ENCODE measurements at places on chromosomes 2 and 18.

- DNase-seq, result no peak
Measured at GRCh38 chr2:145350011-145350410, 830.1 kb upstream of the ZEB2 start.

GRCh38 chr2:157839822-157840221 is 36.3 kb downstream of the ACVR1 start:
- no peak for DNase-seq

DNA sequence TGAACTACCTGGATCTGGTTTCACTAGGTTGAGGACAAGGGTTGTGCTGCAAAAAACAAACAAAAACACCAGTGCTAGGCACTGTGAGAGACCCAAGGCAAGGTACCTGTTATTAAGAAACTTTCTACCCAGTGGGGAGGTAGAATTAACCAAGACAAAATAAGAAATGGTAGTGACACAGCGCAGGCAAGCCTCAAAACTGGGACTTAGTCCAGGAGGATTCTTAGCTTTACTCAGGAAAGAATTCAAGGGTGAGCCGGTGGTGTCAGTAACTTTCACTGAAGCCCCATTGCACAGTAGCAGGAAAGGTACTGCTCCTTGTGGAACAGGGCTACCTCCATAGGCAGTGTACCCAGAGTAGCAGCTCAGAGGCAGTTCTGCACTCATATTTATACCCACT is 131.6 kb downstream of the SCG2 start:
- DNase-seq, result no peak

DNA sequence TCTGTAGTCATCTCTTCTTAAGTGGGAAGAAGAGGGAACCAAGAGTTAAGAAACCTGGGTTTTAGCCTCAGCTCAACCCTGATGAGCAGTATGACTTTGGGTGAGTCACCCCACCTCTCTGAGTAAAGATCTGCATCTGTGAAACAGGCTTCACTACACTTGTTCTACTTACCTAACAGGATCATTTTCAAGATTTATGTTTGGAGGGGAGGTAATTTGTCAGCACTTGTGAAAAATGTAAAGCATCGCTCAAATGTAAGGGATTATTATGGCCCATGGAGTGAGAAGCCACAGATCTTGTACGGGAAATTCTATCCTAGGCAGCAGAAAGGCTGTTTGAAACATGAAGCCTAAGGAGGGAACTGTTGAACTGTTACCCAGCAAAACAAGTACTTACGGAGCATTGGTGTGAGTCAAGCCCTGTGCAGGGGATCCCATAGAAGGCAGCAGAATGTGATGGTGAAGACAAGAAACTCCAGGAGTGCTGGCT is 160.6 kb downstream of the PRKCE start:
- DNase-seq, result peak; percentile 45

DNA sequence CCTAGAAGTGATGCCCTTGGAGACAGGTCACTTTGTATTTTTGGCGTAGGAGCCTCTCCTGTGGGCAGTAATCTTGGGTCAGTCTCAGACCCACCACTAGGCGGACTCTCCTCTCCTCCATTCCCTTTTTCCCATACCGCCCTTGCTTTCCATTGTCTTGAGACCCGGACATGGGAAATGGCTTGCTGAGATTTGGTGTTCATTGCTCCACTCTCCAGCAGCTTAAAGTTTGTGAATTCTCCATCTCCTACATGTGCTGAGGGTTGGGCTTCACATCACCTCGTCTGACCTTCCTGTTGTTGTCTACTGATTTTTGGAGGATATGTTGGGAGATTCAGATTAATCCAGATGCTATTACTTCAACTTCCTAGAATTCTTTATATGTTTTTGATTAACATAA is 159.2 kb upstream of the RAB12 start:
- no peak for DNase-seq

DNA sequence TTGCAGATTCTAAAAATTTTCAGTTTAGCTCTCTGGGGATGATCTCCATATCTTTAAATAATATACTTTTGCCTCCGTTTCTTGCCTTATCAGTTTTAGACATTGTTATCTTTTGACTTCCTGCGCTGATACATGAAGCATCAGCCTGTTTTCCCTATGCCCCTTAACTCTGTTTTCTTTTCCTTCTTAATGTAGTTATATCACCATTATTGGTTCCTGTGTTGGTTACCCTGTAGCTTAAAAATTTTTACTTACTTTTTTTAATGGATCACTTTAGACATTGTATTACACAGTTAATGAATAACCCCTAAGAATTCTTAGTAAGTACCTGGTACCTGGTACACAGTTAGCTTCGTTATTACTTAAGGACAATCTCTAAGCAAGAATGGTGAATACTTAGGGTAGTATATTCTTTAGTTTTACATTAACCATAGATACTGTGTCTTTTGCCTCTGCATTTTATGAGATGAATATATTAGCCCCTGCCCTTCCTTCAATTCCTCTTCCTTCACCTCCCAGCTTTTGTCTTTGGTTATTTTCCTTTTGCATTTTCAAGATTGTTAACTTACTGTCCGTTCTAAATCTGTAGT is 40.9 kb downstream of the BABAM2 start:
- DNase-seq, result no peak

DNA sequence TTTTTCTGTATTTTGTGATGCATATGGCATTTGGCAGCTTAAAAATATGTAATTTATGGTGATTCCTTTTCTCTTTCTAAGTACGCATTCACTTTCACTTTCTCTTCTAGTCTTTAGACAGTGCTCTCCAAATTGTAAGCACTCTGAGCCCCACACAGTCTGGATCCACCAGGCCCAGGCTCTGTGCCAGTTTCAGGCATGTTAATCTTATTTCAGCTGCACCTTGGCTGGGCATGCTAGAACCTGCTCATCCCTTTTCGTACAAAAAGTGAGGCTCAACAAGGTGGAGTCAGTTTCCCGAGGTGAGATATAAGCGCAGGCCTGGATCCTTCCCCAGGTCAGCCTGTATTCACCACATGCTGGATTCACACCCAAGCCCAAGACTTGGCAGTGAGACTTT is 203.9 kb downstream of the MTX2 start:
- DNase-seq, result no peak

GRCh38 chr18:13730481-13730880 is 4.0 kb downstream of the RNMT start:
- no peak for DNase-seq

- DNase-seq, result peak; percentile 72
Measured at GRCh38 chr18:478681-479080, 21.8 kb downstream of the COLEC12 start.

- DNase-seq, result no peak
Measured at GRCh38 chr2:41241325-41242000, 789.6 kb upstream of the SLC8A1 start.

DNA sequence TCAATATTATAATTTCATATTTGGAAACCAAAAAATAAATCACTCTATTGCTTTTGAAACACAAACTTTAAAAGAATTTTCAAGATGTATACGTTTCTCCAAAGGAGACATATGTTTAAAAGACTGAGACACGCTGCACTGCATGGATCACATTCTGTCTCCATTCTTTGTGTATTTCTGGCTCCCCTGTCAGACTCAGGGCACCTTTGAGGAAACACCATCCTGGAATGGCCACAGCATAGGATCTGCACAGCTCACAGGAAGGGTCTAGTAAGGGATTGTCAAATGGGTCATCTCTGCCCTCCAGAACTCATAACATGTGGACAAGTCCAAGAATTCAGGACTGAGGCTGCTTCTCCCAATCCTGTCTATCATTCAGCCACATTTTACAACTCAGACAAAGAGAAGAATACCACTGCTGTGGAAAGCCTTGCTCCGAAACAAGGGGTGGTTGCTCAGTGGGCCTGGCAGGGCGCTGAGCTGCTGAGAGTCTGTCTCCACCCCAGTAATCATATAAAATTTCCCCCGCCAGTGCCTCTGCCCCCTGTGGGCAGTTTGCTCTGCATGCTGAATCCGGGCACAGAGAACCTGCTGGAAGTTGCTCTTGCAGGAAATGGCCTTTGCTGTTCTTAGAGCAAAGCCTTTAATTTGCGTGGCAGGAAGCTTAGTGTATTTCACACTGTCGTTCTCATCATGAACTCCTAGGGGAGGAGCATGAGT is 85.3 kb upstream of the KLHL29 start:
- DNase-seq, result no peak

- DNase-seq, result no peak
Measured at GRCh38 chr2:159600752-159601151, 15.6 kb downstream of the BAZ2B start.

GRCh38 chr18:28903306-28903705 is 726.4 kb upstream of the CDH2 start:
- DNase-seq, result no peak

DNA sequence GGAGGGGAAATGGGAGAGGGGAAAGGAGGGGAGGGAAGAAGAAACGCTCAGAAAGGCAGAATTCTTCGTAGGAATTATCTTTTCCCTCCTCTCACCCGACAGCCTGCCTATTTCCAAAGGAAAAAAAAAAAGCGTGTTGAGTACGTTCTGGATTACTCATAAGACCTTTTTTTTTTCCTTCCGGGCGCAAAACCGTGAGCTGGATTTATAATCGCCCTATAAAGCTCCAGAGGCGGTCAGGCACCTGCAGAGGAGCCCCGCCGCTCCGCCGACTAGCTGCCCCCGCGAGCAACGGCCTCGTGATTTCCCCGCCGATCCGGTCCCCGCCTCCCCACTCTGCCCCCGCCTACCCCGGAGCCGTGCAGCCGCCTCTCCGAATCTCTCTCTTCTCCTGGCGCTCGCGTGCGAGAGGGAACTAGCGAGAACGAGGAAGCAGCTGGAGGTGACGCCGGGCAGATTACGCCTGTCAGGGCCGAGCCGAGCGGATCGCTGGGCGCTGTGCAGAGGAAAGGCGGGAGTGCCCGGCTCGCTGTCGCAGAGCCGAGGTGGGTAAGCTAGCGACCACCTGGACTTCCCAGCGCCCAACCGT is at the start of gene GAD1:
Gene GAD1, plus strand, starts transcription at position 384 of the 589 bp plus-strand sequence. CDS start 1,705 bp downstream, outside the sequence.
- DNase-seq, result peak; percentile 52

GRCh38 chr2:212892193-212892592 is 259.2 kb downstream of the IKZF2 start:
- no peak for DNase-seq

GRCh38 chr2:128490321-128490720 is 171.7 kb upstream of the HS6ST1 start:
- no peak for DNase-seq

DNA sequence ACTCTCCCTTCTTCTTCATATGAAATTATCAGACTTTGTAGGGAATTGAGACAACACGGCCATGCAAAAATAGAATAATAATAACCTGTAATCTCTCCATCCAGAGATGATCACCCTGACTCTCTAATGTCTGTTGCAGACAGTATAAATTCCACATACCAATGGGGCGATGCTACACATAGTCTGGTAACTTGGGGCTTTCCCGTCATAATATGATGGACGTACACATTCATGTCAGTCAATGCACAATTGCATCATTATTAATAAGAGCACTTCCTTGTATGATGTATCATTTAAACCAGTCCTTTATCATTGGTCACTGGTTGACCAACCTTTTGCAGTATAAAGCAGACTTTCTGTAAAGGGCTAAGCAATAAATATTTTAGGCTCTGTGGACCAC is 39.5 kb upstream of the SCLY start:
- DNase-seq, result no peak

DNA sequence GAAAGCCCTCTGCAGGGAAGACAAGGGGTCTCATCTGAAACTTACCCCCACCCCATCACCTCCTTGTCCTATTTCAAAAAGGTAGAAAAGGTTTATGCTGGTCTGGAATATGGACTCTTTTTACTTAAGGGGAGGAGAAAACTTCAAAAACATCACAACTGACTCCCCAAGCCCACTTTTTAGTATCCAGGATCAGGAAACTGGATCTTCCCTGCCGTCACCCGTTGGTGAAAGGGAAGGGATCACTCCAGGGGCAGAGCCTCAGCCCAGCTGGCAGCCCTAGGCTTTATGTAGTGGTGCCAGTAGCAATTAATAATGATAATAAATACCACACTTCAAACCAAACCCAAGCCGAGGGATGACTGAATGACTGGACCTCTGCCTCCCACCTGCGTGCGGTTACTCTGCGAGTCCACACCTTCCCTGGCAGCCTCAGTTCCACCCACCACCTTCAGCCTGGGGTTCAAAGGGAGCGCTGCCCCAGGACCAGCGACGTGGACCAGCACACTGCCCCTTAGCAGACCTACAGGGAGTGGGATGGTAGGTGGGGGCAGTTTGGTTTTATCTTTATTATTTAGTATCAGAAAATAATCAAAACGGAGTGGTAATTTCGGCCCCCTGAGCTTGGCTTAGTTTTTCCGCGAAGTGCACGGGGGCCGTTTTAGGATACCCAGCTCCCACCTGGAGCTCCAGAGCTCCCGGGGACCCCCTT is 4.9 kb upstream of the GATA6 start:
- DNase-seq, result no peak

GRCh38 chr2:188024811-188025210 is 266.9 kb upstream of the GULP1 start:
- DNase-seq, result no peak

GRCh38 chr18:7641813-7642212 is 74.7 kb downstream of the PTPRM start:
- DNase-seq, result no peak

- no peak for DNase-seq
Measured at GRCh38 chr2:241645915-241646645, 8.6 kb downstream of the ATG4B start.

- no peak for DNase-seq
Measured at GRCh38 chr2:238230699-238231098, 9.1 kb downstream of the HES6 start.

GRCh38 chr18:76874642-76875389 is 52.5 kb downstream of the ZNF236 start:
- no peak for DNase-seq

- DNase-seq, result no peak
Measured at GRCh38 chr2:47109007-47109375, 46.1 kb downstream of the STPG4 start.

- no peak for DNase-seq
Measured at GRCh38 chr2:119123389-119123788, 35.2 kb downstream of the C1QL2 start.

- DNase-seq, result no peak
Measured at GRCh38 chr2:53949457-53949856, 21.3 kb downstream of the PSME4 start.

DNA sequence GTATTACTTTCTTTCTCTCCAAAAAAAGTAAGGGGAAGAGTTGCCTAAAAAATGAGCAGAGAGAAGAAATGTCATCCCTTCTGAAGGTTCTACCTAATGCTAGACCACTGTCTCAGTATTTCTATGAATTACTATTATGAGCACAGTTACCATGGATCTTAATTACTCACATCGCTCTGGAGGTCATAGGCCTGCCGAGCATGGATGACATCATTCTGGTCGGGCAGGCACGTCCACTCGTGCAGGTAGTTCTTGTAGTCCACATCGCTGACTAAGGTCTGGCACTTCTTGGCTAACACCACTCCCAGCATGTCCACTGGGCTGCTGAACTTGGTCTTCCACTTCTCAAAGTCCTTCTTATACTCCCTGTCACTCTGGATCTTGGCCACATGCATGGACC is 106.9 kb downstream of the NEB start:
- no peak for DNase-seq

GRCh38 chr2:190682168-190682567 is 33.3 kb downstream of the NAB1 start:
- no peak for DNase-seq

- DNase-seq, result no peak
Measured at GRCh38 chr2:101743288-101743687, 45.8 kb downstream of the MAP4K4 start.
